ENCODE measurements at places on chromosomes 16 and 17.
A peak's percentile ranks its signal among the peaks of the same experiment; 100 is the strongest.

DNA sequence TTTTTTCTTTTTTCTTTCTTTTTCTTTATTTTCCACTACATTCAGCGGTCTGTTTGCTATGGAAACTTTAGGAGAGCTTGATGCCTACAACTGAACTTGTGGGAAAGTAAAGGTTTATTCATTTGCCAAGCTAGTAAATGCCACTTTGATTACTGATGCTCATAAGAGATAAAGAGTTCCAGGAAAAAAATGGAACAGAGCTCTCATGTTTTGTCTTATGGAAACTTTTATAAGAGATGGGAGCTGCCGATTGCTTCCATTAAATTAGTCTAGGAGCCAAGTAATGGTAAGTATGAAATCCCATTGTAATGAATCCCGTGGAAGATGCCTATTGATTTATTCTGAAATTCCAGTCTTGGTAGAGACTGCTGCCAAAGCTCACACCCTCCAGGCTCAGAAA, 7.1 kb downstream of the ANKFN1 start:
- DNase-seq: no peak

DNA sequence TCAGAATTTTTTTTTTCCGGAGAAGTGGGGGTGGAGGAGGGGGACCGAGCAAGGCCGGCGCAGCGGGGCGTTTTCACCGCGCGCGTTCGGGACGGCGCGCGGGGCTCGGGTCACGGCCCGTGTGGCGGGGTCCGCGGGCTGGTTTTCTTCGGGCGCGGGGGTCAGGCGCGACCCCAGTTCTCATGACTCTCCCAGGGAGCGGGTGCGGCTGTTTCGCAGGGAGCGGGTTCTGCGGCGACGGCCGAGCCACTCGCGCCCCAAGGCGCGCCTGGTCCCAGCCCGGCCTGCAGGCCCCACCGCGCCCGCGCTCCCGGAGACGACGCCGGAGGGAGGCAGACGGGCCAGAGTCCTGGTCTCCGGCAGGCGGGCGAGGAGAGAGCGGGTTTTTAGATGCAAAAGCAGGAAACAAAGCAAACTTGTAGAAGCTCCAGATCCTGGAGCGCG, 1.0 kb downstream of the BAHCC1 start:
- no peak for DNase-seq

GRCh38 chr16:88694221-88695087, 8.1 kb upstream of the SNAI3 start:
- no peak for DNase-seq

DNA sequence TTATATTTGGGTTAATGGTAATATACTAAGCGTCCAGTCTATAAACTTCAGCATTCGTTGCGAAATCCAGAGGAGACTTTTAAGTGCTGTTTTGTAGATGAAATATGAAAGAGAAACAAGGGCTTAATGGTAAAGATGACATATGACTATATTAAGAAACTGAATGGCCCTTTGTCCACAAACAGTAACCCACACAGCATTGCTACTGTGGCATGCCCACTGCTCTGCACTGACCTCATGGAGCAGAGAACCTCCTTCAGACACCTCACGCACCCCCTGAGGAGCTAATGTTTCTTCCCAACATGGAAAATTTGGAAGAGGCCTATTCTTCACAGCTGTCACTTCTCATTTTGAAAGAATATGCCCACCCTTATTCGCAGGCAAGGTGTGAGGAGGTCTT, 26.7 kb downstream of the ASPA start:
- DNase-seq: peak; percentile 16

DNA sequence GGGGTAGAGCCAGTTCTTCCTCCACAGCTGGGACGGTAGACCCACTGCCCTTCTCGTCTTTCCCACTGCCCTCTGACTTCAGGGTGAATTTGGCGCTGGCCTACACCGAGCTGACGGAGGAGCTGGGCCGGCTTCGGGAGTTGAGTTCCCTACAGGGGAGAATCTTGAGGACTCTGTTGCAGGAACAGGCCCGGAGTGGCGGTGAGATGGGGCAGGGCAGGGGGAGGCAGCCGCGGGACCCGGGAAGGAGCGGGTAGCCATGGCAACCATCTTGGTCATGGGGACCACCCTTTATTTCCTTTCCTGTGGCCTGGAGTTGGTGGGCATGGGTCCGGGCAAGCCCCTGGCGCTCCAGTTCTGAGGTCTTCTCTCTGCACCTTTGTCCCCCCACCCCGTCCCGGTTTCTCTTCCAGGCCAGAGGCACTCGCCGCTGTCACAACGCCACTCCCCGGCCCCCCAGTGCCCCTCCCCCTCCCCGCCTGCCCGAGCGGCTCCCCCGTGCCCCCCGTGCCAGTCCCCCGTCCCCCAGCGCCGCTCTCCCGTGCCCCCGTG, 14.4 kb downstream of the TBKBP1 start:
- no peak for DNase-seq

- DNase-seq: no peak
These were observed 16.7 kb downstream of the CRHR1 start for GRCh38 chr17:45800816-45801215.

DNA sequence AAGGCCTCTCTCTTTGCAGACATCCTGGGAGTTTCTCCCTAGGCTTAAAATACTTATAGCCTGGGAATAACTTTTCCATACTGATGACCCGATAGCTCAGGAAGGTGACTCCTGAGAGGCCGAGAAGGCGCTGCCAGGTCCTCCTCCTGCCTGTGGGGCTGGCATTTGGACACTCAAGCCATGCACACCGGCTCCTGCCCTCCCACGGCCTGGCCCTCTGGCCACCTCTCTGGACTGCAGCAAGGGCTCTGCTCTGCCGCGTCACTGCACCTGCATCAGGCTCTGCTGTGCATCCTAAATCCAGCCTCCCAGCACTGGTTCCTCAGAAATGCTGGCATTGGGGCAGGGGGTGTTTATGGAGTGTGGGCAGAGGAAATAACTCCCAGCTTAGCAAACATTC, 14.2 kb downstream of the KCNG4 start:
- DNase-seq: no peak

- no peak for DNase-seq
These were observed at the start of gene ZG16B for GRCh38 chr16:2829501-2830354. TSS of gene ZG16B (plus strand) at chr16:2830303. CDS start at chr16:2830442, 139 bp downstream.

GRCh38 chr16:55842369-55843104, 9.6 kb upstream of the CES1 start:
- peak; percentile 14 for DNase-seq

GRCh38 chr17:28807925-28808634, 34.5 kb downstream of the FAM222B start:
- no peak for DNase-seq

DNA sequence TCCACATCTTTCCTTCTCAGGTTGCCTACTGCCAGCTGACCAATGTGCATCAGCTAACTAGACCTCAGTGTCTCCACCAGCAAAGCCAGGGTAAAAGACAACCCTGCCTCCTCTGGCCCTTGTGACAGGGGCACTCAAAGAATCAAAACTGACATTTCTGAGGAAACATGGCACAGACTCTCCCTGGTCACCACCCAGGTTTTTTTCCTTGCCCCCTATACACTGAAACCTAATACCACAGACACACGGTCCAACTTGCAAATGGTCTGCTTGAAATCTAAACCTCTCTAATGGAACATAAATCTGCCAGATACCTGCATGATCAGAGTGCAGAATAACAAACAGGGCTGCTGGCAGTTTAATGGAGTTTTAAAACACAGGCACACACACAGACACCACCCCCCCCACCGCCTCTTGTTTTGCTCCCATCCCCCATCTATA, 19.5 kb upstream of the CORO6 start:
- DNase-seq: no peak

GRCh38 chr16:4207683-4208340, 34.1 kb downstream of the SRL start:
- no peak for DNase-seq

GRCh38 chr17:50464736-50465135, 3.9 kb downstream of the CHAD start:
- no peak for DNase-seq

GRCh38 chr16:81076566-81077075, 417 bp downstream of the C16orf46 start:
- DNase-seq: peak; percentile 98

DNA sequence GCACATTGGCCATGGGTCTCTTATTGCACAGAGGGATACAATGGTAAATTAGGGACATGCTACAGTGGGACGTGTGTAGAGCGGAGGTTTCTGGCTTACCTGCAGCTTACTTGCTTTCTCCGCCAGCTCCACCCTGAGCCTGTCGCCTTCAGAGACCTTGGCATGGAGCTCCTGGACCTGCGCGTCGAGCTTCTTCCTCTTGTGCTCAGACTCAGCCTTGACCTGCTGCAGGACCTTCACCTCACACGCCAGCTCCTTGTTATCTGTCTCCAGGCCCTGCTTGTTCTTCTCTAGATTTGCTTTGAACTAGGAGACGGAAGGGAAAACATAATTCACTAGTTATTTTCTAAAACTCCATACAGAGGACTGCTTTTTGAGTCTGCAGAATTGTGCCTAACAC, 63.5 kb downstream of the NDEL1 start:
- DNase-seq: no peak

DNA sequence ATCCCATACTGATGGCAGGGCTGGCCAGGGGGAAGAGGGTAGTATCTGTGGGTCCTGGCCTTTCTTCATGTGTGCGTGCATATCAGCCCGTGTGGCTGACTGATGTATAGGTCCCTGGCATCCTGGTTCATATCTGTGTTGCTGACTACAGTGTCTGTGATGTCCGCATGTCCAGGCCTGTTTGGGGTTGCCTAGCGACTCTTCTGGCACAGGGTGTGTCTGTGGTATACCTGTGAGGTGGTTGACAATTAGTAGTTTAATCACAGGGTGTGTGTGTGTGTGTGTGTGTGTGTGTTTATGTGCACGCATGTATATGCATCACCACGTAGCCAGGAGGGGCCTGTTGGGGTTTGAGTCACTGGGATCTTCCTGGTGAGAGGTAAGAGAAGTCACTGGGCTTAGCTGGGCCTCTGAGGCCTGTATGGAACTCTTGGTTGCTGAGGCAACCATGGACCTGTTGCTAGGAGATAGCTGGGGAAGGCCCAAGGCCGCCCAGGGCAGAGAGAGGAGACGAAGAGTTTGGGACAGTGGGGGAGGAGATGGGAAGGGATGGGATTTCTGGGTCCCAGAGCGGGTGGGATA, 603 bp upstream of the TMEM95 start:
- no peak for DNase-seq
